ENCODE measurements at places on chromosomes 7 and 10. TPM values are rescaled to one million over a fixed set of nuclear protein-coding genes. Genes with fewer than 3 reads are reported as not detected.
A peak's percentile ranks its signal among the peaks of the same experiment; 100 is the strongest.

DNA sequence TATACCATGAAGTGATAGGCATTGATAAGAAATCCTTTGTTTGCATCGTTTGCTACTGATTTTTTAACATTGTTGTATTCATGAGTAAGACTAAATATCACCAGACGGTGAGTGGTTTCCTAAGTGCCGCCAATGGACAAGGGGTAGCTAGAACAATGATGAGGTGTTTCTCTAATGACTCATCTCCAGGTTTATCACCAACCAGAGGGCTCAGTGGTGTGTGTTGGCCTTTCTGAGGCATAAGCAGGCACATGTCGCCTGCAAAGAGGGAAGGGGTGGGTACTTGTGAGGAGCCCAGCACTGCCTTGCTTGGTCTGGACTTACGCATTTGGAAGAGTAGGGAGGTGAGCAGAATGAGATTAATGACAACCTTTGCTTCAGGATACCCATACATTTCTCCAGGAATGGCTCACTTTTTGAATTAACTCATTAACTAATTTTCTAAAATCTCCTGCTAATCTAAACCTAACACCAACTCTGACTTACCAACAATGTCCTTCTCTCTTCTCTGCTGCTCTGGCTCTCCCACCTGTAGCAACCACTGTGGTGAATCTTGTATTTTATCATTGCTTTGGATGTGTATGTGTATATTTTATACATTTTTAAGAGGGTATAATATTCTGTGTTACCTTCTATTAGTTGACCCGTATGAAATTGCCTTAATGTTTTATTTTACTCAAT lies 722.6 kb downstream of the GRID1 start:
- no peak for DNase-seq

DNA sequence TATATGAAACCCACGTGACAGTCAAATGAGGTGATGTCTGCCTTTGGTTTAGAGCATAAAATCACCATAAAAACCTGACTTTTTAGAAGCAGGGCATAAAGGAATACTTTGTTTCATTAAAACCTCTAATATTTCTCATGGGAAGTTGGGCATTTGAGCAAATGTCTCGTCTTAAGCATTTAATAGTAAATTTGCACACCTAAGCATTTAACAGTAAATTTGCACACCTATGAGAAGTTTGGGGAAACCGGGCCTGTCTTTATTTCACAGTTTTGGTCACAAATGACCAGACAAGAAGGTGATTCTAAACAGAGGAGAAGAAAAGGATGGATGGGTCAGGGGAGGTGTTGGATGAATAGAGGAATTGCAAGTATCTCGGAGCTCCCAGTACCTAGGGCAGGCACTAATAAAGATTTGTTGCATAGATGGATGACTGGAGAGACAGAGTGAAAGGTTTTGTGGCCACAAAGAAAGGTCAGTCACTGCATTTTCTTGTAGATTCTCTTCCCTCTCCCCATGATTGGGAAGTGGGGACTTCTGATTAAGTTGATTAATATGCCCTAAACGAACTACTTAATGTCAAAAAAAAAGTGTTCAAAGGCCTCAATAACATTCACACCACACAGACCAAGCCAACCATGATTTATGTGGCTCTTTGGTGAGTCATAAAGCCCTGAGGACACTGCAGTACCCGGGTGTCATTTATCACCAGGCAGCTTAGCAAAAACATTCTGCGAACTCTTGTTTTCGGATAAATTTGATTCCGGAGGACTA lies 158.2 kb downstream of the SPAG6 start:
- DNase-seq = no peak

DNA sequence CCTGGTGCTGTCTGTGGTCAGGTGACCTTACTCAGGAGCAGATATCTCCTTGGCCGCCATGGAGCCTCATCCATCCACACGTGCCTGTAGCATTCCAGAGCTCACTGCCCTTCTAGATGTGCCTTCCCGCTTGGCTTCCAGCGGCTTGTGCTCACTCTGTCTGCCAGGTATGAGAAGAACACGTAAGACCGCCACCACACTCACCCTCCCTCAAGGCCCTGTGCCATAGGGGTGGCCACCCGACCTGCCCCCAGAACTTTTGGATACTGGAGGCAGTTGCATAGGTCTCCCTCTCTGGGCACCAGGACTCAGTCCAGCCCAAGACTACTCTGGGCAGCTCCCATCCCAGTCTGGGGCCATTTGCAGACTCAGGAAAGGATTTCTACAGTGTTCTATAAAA lies 4.1 kb downstream of the MARVELD1 start:
- no peak for DNase-seq

GRCh38 chr7:105257338-105257737 lies 131.4 kb downstream of the SRPK2 start:
- DNase-seq = no peak

OPN1SW gene
- total RNA-seq = not detected

DNA sequence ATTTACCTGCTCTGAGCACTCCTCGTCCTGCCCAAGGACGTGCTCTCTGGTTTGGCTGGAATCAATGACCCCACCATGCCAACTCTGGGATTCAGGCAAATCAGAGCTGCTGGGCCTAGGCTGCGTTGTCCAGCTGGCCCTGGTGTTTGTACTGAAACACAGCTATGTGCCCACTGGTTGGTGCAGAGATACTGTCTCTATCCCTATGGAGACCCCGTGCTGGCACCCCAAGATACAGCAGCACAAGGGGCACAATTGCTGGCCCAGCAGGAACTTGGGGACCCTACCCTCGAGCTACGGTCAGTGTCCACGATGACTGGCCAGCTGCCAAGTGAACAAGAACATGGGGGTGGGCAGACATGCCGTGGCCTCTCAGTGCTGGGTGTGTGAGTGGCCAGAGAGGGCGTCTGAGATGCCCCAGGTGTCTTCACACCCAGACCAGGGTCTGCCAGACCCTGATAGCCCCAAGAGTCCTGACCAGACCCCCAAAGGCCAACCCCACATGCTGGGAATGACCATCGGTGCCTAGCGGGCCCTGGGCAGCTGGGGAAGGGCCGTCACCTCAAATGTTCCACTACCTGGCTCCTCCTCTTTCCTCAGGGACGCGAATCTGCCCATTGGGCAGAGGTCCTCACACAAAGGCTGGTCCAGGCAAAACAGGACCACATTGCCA lies 79.3 kb upstream of the ZNF479 start:
- peak; percentile 26 for DNase-seq

SLC16A9 gene
- 0.83 TPM for total RNA-seq

SUN1 gene
- total RNA-seq = 111 TPM

GSDME gene
- 8.2 TPM for total RNA-seq

URGCP gene
- total RNA-seq = 26.1 TPM

GRCh38 chr10:130038611-130039109 lies 72.0 kb downstream of the C10orf143 start:
- no peak for DNase-seq

DNA sequence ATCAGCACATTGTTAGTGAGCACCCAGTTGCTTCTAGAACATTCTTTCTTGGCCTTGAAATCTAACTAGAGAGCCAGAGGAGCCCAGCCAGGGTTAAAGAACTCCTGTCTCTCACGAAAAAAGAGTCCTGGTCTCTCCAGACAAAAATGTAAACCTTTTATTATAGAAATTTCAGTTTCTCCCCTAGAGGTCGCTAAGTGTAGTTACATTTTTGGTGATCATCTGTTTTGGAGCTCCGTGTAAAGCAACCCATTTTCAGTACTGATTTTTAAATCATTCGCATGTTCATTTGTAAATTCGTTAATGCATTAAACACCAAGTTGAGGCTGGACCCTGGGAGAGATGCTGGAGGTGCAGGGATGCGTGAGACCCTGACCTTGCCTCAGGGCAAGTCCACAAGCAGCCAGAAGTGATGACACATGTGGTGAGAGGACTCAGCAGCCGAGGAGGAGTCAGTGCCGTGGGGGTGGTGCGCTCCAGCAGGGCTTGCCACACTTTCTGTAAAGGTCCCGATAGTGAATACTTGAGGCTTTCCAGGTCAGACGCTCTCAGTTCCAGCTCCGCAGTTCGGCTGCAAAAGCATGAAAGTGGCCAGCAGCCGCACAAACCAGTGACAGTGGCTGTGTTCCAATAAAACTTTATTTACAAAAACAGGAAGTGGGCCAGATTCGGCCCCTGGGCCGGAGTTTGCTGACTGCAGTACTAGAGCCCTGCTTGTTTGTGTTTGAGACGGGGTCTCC lies 578.6 kb upstream of the FOXK1 start:
- no peak for DNase-seq

SHTN1 gene
- 43.1 TPM for total RNA-seq

KLF14 gene
- total RNA-seq = not detected

GRCh38 chr10:70320751-70321150 lies 36.9 kb upstream of the NPFFR1 start:
- no peak for DNase-seq

OGA gene
- total RNA-seq = 113 TPM

GRCh38 chr7:7443806-7444350 lies 91.8 kb downstream of the COL28A1 start:
- DNase-seq = no peak

ANKRD1 gene
- total RNA-seq = 47.5 TPM

DNA sequence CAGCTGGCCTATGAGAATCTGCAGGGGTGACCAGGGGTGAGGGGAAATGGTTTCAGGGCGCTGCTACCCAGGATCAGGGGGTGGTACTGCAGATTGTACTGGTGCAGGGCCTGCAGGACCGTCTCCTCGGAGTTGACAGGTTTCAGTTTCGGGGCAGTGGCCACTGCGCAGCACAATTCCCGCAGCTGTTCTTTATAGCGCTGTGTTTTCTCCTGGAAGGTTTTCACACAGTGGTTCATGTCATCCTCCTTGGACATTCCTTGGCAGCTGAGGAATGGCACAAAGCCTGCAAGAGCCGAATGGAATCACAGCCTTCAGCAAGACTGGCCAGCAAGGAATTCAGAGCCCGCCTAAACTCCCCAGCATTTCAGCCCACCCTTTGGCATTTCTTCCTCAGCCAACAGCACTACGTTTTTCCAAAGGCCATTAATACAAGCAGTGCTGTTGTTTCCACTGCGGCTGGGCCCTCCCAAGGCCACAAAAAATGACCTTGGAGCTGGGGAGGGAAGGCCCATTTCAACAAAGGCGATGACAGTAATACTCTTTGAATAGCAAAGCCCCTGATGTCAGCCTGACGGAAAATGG lies 44.9 kb downstream of the PNLIPRP2 start:
- no peak for DNase-seq

MUC3A gene
- 1.7 TPM for total RNA-seq

- DNase-seq = no peak
These were observed 316.1 kb upstream of the MTPN start for GRCh38 chr7:136293272-136293671.

VSIR gene
- 117 TPM for total RNA-seq

DNA sequence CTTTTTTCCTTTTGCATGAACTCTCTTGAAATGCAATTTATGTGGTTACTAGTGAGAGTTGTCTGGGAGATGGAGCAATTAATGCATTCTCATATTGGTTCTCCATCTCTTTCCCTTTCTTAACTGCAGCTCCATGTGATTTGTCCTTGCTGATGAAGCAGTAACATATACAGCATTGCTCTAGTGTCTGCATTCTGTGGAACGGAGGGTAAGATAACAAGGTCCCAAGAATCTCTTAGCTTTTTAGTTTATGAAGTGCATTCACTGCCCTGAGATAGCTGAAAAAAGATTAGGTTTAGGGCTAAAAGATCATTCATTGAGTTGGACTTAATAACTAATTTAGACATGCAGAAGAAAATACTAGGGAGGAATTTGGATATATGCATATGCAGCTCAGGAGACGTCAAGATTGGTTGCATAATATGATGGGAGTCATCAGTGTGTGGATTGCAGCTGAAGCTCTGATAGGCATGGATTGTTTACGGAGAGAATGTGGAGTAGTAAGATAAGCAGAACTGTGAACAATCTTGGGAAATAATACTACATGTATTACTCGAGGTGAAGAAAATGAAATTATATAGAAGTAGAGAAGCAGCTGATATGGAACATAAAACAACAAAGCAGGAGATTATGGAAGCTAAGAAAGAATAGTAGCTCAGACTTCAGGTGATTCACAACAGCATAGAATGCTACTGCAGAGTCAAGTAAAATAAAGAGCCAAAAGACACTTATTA lies 404.7 kb downstream of the ARL4A start:
- no peak for DNase-seq

LRRC17 gene
- 1.5 TPM for total RNA-seq
